ENCODE measurements at places on chromosomes 2 and 18.

GRCh38 chr2:170157025-170157684 lies 20.8 kb upstream of the MYO3B start:
- DNase-seq = no peak

DNA sequence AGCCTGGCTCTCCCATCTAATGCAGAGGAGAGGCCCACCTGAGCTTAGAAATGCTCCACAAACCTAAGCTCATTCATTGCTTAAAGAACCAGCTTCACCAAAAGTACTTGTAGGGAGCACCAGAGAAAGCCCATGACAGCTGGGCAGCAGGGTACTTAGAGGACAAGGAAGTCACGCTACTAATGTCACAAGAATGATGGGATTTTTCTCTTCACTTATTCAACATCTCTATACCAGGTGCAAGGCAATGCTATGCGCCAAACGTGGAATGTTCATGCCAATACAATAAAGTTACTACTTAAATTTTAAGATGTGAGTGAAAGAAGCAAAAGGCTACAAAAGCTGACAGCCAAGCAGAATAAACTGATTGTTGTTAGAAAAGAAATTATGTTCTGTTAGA lies 36.0 kb downstream of the LONRF2 start:
- DNase-seq = no peak

GRCh38 chr2:9993488-9994165 lies 42.1 kb downstream of the GRHL1 start:
- DNase-seq = no peak

DNA sequence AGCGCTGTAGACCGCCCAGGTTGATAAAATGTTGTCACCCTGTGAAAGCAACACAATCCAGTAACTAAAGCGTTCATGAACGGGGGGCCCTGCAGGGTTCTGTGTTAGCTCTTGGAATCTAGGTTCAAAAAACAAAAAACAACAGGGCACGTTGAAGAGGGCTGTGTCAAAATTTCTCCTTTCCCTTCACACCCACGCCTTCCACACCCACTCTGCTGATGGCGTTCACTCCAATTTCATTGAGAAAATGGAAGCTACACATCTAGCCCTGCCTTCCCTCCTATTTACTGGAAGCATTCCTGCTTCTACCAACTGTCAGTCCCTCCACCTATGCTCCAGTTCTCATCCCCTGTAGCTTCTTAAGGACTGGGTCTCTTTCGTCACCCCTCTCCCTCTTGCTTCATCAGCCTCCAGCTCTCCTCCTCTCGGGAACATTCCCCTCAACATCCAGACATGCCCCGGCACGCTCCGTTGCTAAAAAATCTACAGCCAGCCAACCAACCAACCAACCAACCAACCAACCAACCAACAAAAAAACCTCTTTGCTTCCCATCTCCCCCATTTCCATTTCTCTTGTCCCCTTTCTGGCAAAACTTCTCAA lies 98.4 kb upstream of the SP3 start:
- DNase-seq = no peak

- no peak for DNase-seq
Observed at GRCh38 chr2:69973335-69973735, 11.9 kb upstream of the ASPRV1 start.

DNA sequence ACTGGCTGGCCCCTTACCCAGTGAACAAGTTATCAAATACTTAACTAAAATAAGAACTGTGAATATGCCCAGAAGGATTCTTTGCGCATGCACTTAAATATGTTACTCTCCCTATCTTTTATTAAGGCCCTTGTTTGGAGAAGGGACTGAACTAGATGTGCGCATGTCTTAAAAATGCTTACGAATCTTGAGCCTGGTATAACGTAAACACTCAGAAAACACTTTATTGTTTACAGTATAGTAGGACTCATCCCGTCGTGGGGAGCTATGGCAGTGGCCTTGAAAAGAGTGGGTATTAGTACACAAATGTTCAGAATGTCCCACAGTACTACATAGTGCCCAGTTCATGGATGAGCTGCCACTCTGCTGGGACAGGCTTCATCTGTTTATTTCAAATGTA lies 75.9 kb upstream of the MAP4K3 start:
- no peak for DNase-seq

DNA sequence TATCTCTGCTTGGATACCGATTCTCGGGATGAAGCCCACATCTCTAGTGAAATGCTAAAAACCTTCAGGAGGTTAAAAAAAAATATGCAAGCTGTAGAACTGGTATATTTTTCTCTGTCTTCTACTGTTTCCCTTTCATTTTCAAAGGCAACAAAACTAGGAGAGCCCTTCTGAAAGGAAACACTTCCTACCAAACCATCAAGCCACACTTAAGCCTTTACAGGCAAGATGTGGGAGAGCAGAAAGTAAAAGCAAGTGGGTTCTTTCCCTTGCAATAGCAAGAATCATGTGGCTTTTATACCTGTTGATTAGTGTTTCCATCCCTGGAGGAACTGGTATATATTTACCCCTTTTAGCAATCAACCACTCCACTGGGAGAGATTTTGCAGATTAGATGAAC lies 147.9 kb upstream of the ACAA2 start:
- DNase-seq = no peak

- no peak for DNase-seq
Observed at GRCh38 chr2:106816974-106817373, 69.0 kb downstream of the ST6GAL2 start.

- no peak for DNase-seq
Observed at GRCh38 chr2:45458909-45459563, 152.0 kb downstream of the SRBD1 start.

DNA sequence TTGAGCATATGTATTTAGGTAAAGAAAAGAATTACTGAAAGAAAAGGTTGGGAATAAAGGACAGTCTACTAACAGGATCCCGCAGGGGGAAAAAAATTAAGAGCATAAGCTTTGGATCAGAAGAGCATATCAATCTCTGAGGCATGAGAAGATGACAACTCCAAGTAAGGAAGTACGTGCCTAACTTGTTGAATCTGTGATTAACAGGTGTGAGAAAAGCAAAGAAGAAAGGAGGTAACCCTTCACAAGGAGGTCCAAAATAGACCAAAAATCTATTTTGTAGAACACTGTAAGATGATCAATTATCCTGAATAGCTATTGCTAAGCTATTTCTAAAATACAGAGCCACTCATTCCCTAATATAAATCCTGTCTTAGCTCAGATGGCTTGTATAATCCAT lies 32.8 kb downstream of the TRIP12 start:
- no peak for DNase-seq

DNA sequence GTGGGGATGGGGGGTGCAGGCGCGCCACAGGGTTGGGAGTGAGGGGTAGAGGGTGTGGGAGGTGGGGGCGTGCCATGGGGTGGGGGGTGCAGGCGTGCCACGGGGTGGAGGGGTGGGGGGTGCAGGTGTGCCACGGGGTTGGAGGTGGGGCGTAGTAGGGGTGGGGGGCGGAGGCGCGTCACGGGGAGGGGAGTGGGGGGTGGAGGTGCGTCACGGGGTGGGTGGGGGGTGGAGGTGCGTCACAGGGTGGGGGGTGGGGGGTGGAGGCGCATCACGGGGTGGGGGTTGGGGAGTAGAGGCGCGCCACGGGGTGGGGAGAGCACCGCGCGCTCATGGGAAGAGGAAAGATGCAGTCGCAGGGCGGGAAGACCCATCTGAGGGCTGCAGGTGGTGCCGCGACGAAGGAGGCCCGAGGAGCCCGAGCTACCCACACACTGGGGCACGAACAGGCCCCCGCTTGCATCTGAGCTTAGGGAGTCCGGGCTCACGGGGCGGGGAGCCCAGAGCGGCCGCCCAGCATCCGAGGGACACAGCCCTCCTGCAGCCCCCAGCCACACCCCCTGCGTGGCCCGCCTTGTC lies 37.5 kb downstream of the SNED1 start:
- peak; percentile 33 for DNase-seq

GRCh38 chr2:9699139-9700108 lies 68.6 kb upstream of the YWHAQ start:
- DNase-seq = no peak

GRCh38 chr2:28469947-28470535 lies 25.8 kb upstream of the PLB1 start:
- DNase-seq = no peak

- no peak for DNase-seq
Observed at GRCh38 chr18:43322132-43322531, 44.8 kb upstream of the SYT4 start.

DNA sequence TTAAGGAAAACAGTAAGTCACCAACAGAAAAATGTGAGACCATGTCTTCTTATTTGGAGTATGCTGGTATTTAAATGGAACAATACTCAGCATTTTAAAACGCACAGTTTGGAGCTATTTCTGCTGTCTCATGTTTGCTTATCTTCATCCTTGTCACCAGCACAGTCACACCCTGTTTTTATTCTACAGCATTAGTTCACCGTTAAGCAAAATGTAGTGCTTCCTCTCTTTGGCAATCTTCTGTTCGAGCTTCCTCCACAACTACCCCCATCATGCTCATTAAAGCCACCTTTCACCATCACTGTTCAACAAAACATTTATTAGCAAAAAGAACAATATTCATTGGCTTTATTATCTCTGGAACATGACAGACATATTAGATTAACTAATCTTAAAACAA lies 64.0 kb downstream of the SLC40A1 start:
- no peak for DNase-seq

DNA sequence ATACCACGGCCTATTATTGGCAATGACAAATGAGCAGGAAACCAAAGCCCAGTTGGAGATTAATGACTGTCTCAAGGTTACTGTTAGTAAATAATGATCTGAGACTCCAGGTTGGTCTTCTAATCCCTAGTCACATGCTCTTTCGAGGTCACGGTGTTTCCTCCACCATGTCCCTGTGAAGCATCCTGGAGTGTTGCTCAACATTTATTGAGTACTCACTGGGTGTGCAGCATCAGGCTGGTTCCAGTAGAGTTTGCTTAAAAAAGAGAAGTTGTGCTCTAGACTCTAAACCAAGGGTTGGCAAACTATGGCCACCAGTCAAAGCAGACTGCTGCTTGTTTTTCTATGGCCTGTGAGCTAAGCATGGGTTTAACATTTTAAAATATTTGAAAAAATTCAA lies 263.8 kb upstream of the ATP5MC3 start:
- DNase-seq = no peak

DNA sequence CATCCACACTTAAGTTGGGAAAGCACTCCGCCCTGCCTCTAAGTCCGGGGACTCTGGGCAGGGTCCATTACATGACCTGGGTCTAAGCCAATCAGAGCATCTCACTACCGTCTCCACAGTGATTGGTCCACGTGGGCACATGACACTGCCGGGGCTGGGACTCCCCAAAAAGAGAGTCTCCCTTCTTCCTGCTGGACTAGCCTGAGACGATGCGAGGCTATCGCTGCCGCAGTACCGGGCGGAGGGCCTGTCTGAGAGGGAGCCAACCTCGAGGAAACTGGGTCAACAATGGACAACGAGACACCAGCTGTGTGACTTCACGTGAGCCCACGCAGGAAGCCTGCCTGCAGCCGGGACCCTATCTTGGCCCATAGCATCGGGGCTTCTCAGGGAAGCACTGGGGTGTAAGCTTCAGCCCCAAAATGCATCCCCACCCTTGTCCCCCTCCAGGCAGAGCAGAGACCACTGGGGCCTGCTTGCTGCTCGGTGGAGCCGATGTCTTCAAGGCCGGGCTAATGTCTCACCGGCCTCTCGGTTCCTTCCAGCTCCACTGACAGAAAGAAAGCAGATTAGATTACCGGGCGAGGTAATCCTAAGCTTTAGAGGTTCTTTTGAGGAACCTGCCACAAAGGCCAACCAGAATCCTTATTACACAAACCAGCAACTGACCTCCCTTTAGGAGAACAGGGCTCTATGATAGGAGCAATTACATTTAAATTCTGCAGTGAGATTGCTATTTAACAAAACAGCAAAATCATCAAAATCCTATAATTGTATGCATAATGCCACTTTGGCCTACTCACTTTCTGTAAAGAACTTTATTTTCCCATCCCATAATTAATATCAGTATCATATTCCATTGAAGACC lies 21.3 kb upstream of the COPS8 start:
- no peak for DNase-seq

DNA sequence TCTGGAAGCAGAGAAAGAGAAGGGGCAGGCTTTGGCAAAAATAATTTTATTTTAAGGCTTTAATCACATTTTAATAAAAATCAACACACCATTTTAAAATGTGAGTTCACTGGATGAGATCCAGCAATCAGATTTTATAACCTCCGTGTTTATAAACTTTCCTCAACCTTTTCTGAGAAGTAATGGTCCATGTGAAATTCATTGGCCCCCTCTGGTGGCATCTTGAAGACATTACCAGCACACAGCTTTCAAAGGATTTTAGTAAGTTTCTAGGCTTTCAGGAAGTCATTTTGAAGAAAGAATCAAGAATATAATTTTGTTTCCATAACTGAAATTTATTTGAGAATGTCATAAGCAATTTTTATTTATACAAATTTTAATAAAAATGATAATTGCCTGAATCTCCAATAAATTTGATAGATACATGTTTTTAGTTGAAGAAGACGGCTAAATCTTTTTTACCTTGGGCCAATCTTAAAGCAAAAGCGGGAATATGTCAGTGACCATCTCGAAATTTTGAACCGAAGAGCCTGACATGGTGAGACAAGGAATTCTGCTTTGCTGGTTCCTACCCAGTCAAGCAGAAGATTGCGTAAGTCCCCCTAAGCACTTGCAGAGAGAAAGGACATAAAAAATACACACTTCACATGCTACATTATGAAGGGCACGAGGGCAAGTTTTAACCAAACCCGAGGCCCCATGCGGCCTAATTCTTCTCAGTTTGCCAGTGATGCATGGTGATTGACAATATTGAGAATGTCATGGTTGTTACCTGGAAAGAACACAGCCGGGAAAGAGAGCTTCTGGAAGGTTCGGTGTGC lies 128.4 kb upstream of the CBLN2 start:
- no peak for DNase-seq

GRCh38 chr2:58109481-58109880 lies 62.9 kb downstream of the VRK2 start:
- DNase-seq = no peak

DNA sequence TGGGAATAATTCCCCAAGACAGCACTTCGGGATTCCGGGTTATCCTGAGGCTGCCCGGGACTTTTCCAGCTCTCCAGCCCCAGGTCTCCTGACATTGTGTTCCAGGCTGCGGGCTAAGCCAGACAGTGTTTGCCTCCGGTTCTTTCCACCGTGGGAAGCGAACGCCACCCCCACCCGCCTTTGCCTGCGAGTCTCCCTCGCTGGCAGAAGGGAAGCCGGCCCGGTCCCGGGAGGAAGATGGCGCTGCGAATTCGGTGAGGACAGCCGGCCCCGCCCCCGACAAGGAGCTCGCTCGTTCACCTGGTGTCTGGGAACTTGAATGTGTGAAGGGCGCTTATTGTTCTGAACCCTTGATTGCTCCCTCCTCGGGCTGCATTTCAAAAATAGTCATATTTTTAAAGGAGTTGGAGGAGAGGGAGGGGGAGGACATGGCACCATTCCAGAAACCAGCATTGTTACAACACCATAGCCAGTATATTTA lies 2.9 kb downstream of the LRATD1 start:
- DNase-seq = no peak

DNA sequence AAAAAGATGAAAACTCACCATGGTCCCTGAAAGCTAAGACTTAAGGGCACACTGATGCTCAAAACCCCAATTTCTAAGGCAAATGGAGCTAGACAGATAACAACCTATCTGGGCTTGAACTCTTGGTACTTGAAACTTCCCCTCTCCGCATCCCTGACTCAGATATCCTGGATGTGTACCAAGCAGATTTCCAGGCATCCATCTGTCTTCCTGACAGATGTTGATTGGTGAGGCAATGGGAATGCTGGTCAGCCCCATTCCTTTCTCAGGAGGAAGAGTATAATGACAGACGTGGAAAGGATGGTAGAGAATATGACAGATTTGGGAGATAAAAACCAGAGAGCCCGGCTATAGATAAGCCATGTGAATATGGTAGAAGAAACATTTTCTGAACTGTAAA lies 69.2 kb downstream of the ADD2 start:
- no peak for DNase-seq
